ENCODE measurements at places on chromosomes 2 and 18.

DNA sequence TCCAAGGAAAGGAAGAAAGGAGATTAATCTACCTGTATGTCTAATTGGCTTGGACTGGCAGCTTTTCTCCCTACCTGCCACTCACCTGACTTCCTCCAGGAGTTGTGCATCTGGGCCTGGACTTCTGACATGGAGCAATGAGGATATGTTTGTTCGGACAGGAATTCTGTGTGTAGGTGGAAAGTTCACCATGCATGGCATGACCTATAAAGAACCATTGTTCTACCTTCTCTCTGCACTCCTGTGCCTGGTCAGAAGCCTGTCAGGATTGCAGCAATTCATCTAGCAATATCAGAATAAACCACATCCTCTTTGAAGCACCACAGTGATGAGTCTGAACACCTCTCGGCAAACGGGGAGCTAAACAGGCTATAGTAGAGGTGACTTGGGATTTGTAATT lies 20.8 kb downstream of the CCDC85A start:
- H3K4me3 ChIP-seq = no peak overlapping the region
- H3K36me3 ChIP-seq = no peaks in the 10 kb centered on the region
- no peaks in the 10 kb centered on the region for H3K4me1 ChIP-seq
- H3K27ac ChIP-seq = no peak overlapping the region

- H3K27ac ChIP-seq = no peak overlapping the region
- no peaks in the 10 kb centered on the region for H3K4me1 ChIP-seq
- no peaks in the 10 kb centered on the region for H3K36me3 ChIP-seq
- H3K4me3 ChIP-seq = no peak overlapping the region
These were observed 477.8 kb upstream of the DCC start for GRCh38 chr18:51862051-51862715.

- no peak overlapping the region for H3K27ac ChIP-seq
- no peaks in the 10 kb centered on the region for H3K27me3 ChIP-seq
- H3K4me3 ChIP-seq = no peak overlapping the region
- no peaks in the 10 kb centered on the region for H3K4me1 ChIP-seq
- no peaks in the 10 kb centered on the region for H3K36me3 ChIP-seq
- no peak for DNase-seq
These were observed 199.4 kb downstream of the CYRIA start for GRCh38 chr2:16466133-16466820.

DNA sequence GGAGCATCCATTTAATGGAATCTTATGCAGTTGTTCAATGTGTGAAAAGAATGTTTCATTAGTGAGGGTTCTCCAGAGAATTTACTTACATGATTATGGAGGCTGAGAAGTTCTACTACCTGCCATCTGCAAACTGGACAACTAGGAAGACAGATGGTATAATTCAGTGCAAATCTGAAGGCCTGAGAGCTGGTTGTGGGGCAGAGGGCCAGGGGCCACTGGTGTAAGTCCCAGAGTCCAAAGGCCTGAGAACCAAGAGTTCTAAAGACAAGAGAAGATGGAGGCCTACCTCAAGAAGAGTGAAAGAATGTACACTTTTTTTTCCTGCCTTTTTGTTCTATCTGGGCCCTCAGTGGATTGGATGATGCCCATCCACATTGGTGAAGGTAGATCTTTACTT lies 114.8 kb downstream of the DDX1 start:
- H3K27ac ChIP-seq = no peak overlapping the region
- no peak for DNase-seq
- no peaks in the 10 kb centered on the region for H3K4me1 ChIP-seq
- no peaks in the 10 kb centered on the region for H3K36me3 ChIP-seq
- no peak overlapping the region for H3K4me3 ChIP-seq

DNA sequence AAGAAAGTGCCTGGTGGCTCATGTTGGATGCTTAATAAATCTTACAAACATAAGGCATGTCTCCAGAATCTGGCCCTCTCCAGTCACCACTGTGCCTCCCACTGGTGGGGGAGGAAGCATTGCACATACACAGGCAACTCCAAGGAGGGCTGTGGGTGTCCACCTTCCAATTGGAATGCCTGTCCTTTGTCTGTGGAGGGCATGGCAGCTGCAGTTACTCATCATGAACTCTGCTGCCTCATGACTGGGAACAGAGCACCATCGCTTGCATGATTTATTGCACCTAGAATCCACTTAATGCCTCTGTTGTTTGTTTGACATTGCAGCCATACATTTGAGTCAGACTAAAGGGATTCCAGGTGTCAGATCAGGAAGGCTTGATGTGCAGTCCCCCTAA lies 278.9 kb downstream of the PRKCE start:
- DNase-seq = no peak
- no peaks in the 10 kb centered on the region for H3K27me3 ChIP-seq
- peaks cover 9% of the 10 kb centered on the region for H3K4me1 ChIP-seq
- H3K4me3 ChIP-seq = no peak overlapping the region
- H3K36me3 ChIP-seq = no peaks in the 10 kb centered on the region
- no peak overlapping the region for H3K27ac ChIP-seq

DNA sequence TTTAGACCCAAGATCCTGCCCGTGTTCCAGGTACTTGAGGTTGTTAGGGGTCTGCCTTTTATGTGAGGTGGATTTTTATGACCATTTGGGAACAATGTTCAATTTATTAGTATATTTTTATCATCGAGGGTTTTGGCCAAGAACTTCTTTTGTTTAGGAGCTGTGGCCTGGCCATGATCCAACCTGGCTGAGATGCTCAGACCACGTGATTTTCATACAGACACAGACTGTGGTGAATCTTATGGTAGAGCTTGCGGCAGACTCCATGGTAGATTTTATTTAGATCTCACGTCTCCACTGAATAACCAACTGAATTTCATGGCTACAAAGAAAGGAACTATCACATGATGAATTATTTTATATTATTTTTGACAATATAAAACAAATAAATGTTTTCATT lies 405.5 kb upstream of the VWC2L start:
- no peaks in the 10 kb centered on the region for H3K4me1 ChIP-seq
- H3K27ac ChIP-seq = no peak overlapping the region
- no peaks in the 10 kb centered on the region for H3K27me3 ChIP-seq
- DNase-seq = no peak
